Activated CD4-positive, alpha-beta memory T cell treated with anti-CD3 and anti-CD28 coated beads, Interleukin-2, amount 10 ng/mL, durations not matched to agents 7 days and 5 days (primary cell): ENCODE measurements at places on chromosomes 11 and 22.

DNA sequence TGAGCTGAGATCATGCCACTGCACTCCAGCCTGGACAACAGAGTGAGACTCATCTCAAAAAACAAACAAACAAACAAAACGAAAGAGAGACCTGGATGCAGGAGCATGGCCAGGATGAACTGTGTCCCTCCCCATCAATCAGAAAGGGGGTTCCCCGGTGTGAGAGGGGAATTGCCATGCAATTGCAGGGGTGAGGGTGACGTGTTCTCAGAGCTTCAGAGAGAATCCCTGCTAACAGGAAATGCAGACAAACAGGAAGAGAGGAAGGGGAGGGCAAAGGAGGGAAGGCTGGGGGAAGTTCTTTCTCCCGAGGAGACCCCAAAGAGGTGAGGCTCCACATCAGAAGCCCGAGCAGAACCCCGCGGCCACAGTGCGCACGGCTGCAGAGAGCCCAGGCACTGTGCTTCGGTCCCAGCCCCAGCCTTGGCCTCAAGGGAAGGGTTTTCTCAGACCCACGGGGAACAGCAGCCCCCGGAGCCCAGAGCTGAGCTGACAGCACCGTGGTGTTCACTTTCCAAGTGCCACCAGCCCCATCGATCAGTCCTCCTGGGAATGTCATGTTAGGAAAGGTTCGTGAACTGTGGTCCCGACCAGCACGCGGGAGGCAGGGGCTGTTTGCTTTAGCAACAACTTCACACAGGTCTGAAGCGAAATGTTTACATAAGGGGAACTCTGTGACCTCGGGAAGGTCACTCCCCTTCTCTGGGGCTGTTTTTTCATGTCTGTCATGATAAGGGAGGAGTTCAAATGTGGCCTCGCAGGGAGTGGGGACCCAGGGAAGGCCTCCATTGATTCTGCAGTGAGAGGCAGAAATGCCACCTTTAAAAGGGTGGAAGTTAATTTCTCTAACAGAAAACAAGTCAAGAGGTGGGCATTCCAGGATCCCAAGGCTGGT lies 108.0 kb upstream of the ANO1 start:
- no peak for DNase-seq

DNA sequence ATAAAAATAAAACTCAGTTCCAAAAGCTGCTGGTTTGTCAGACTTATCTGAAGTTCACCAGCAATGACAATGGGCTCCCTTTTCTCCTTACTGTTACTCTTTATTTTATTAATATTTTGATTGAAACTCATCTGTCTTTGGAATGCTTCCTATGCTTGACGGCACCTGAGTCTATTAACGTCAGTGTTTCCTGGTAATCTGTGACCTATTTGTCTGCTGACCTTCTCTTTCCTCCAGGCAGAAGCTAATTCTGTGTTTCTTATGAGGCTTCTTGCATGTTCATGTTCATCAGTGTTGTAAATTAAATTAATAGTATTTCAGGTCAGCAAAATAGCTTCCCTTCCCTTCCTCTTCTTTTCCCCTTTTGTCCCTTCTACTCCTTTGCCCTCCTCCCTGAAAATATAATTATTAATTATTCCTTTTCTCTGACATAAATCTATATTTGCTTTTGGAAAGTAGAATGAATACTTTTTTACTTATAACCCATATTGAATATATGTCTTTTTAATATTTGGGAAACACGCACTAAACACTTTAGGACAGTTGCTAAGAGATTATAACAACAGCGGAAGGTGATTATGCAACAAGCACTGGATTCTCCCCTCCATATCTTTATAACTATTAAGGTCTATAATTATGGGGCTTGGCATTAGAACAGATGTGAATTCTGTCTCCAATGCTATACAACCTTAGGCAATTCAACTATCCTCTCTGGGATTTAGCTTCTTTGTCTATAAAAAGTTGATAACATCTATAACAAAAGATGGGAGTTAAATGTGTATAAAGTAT lies 32.1 kb upstream of the PCF11 start:
- no peak for DNase-seq

GRCh38 chr11:74102321-74102720 lies 68.5 kb downstream of the C2CD3 start:
- no peak for DNase-seq

DNA sequence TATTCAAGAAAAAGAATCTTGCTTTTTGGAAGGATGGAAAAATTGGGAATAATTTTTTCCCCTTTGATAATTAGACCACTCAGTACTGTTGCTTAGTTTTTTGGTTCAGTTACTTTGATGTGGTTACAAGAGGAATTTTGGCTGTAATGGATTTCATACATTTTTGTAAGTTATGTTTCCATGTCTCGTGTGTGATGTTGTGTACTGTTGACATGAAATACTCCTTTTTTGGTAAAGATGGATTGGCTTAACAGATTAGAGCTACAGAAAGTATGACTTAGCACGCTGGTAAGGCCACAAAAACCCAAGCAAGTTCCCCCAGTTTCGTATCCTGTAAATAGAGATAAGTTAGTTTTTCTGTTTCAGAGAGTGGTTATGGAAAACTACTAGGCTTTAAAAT lies 11.9 kb downstream of the TBCEL start:
- no peak for DNase-seq

DNA sequence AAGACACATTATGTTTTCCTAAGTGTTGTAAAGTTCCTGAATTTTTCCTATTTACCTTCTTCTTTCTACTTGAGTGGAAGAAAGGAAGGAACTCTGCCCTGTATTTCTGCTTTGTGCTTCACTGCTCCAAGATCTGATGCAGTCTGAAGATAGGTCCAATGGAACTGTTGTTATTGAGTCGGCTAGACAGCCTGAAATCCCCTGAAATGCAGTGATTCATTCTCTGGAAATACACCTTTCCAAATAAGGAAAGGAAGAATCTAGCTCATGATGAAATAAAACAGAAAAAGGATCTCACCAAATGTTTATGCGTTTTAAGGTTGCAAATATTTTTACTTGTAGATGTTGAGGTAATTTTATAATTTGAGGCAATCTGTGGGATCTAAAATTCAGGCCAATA lies 322.8 kb downstream of the GUCY1A2 start:
- DNase-seq, result no peak

DNA sequence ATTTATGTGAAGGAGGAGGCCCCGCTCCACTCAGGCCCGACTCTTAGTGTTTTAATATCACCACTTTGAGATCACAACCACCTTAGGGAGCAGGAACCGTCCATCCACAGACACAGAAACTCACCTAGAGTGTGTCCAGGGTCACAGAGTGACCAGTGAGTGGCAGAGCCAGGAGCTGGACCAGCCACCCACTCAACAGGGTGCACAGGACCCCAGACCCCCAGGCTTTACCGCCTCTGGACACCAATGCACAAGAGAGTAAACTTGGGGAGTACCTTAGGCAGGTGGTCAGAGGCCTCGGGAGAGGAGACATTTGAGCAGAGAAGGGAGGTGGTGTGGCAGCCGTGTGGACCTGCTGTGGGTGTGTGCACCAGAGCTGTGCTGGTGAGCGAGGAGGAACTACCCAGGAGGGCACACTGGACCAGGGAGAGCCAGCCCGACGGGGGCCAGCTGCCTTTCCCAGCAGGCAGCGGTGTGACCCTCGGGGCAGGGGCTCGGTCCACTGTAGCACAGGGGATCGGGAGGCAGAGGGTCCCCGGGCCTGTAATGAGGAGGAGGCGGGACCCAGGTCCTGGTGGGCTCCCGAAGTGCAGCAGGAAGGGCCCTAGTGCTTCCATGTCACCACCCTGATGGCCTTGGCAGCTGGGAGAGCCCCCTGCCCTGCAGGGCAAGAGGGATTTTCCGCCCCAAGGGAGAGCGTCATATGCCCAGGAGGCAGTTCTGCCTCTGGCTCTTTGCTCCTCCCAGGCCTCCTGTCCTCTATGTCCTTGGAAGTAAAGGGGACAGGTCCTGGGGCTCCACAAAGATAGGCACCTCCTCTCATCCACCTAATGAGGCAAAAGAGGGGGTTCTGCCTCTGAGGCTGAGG lies 7.5 kb upstream of the NLRP6 start:
- DNase-seq, result peak; percentile 15
